Stimulated activated CD8-positive, alpha-beta memory T cell treated with anti-CD3 and anti-CD28 coated beads, Interleukin-4, amount 100 ng/mL, for 1 hour (primary cell): ENCODE measurements at places on chromosomes 3 and 15.

DNA sequence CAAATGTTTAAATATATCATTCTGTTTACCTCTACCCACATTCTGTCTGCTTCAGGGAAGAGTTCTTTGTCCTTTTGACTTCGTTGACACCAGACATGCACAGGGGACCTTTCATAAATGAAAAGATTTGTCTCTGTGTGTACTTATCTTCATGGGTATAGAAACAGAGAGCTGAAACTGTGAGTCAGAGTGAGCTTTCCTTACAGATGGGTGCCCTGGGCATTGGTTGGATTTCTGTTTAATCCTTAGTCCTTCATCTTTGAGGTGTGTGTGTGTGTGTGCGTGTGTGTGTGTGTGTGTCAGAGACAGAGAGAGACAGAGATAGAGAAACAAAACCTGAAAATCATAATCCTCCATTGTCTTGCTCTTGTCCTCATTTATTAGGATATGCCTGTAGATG lies 517.4 kb downstream of the TUSC7 start:
- DNase-seq = no peak

DNA sequence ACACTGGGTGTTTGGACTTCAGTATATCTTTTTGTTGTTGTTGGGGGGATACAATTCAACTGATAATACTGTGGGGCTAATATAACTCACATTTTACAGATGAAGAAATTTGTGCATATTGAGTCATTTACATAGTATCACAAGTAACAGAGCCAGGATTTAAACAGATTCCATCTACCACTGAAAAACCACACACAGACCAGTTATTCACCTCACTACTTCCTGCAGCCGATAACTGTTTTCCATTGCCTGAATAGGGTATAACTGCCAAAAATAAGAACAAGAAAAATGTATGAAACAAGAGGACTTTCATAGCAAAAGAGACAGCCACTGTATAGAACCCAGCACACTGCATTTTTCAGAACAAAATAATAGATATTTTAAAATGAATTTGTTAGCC lies 215.8 kb upstream of the CNTN6 start:
- DNase-seq = no peak

- DNase-seq = no peak
These were observed 1274.2 kb upstream of the GBE1 start for GRCh38 chr3:83035704-83036010.

DNA sequence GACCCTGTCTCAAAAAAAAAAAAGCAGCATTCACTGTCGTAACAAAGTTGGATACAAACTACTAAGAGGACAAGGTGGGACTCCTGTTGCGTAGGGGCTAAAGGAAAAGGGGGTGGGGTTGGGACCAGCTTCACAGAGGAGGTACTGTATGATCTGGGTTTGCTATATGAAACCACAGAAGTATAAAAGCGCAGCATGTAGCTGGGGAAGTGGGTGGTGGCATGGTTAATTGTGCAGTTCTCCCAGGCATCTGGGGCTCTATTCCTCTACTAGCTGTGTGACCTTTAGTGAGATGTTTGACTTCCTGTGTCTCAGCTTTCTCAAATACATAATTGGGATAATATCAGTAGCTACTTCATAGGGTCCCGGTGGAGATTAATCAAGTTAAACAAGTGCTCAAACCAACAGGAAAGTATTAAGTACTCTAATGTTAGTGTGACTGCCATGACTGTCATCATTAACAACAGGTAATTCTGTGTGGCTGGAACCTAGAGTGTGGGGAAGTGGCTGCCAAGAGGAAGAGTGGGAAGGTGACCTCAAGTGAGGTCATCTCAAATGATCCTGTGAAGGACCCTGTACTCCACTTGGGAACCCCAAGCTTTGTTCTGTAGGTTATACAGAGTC lies 11.5 kb downstream of the PARP16 start:
- DNase-seq = no peak

GRCh38 chr15:89112341-89112971 lies 24.2 kb downstream of the ABHD2 start:
- DNase-seq = no peak

DNA sequence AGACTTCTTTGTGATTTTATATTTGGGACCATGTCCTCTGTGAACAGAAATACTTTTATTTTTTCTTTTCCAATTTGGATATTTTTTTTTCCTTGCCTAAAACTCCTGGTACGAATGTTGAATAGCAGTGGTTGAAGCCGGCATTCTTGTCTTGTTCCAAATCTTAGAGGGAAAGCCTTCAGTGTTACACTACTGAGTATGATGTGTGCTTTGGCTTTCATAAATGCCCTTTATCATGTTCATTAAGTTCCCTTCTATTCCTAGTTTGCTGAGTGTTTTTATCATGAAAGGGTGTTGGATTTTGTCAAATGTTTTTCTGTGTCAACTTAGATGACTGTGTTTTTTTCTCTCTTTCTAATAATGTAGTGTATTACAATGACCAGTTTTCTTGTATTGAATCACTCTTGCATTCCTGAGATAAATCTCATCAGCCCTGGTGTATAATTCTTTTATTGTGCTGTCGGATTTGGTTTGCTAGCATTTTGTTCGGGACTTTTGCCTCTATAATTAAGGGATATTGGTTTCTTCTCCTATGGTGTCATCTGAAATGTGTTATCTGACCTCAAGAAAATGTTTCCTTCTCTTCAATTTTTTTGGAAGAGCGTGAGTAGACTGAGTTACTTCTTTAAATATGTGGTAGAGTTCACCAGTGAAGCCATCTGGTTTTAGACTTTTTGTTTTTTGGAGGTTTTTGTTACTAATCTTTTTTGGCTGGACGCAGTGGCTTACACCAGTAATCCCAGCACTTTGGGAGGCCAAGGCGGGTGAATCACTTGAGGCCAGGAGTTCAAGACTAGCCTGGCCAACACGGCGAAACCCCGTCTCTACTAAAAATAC lies 33.3 kb downstream of the MAP1A start:
- DNase-seq = no peak

- no peak for DNase-seq
These were observed 41.3 kb upstream of the LYZL4 start for GRCh38 chr3:42451546-42452230.

GRCh38 chr3:85790445-85791030 lies 831.7 kb downstream of the CADM2 start:
- DNase-seq = no peak

DNA sequence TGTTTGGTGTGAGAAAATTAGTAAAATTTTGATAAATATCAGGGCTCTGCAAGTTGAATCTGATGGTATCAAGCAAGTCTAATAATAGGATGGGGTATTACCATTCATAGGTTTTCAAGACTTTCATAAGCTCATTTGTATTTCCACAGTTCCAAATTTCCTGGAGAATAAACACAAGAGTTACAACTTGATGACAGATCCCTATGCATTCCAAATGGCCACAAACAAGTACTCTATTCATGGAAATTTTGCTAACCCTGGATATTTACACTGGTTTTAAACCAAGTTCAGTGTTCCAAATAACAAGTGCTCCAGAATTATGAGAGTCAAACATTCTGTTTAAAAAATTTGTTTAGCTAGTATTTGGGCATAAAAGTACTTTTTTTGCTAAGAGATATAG lies 75.0 kb upstream of the CNTN6 start:
- DNase-seq = no peak

- DNase-seq = no peak
These were observed 19.0 kb upstream of the NR1I2 start for GRCh38 chr3:119762876-119763275.

GRCh38 chr3:127710155-127710941 lies 37.6 kb downstream of the ABTB1 start:
- DNase-seq = no peak

- DNase-seq = no peak
These were observed 104.9 kb upstream of the MANF start for GRCh38 chr3:51280176-51280575.

DNA sequence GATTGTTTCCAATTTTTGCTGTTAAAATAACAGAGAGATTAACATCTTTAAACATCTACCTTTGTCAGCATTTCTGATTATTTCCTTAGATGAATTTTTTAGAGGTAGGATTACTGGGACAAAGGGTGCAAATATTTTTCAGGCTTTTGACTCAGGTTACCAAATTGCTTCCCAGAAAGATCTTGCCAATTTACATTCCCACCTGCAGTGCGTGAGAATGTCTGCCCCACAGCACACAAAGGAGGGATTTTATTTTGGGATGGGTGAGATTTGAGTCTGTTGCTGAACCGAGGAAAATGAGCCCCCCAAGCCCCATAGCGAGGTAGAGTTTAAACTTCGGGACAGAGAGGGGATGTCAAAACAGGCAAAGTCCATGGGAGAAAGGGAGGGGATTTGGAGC lies 25.9 kb upstream of the RNU6-1 start:
- DNase-seq = no peak

- no peak for DNase-seq
These were observed 9.3 kb downstream of the HOMER2 start for GRCh38 chr15:82943176-82943575.

GRCh38 chr15:36595611-36596010 lies 16.2 kb downstream of the CDIN1 start:
- no peak for DNase-seq

DNA sequence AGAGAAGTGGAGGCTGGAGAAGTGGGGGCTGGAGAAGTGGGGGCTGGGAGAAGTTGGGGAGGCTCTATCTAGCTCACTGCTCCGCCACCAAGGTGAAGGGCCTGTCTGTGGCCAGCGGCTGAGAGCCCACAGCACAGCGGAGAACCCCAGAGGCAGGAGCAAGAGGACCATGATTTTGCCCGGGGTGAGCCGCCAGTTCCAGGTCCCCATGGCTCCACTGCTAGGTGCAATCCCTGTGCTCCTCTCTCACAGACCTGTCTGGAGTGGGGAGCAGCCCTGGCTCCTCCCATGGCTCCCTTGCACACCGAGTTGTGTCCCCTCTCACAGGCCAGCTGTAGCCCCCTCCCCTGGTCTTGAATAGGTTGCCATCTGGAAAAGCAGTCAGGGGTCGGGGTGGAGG lies 4.7 kb upstream of the NRROS start:
- DNase-seq = no peak

- no peak for DNase-seq
These were observed 266.9 kb upstream of the TTC14 start for GRCh38 chr3:180335050-180335449.

DNA sequence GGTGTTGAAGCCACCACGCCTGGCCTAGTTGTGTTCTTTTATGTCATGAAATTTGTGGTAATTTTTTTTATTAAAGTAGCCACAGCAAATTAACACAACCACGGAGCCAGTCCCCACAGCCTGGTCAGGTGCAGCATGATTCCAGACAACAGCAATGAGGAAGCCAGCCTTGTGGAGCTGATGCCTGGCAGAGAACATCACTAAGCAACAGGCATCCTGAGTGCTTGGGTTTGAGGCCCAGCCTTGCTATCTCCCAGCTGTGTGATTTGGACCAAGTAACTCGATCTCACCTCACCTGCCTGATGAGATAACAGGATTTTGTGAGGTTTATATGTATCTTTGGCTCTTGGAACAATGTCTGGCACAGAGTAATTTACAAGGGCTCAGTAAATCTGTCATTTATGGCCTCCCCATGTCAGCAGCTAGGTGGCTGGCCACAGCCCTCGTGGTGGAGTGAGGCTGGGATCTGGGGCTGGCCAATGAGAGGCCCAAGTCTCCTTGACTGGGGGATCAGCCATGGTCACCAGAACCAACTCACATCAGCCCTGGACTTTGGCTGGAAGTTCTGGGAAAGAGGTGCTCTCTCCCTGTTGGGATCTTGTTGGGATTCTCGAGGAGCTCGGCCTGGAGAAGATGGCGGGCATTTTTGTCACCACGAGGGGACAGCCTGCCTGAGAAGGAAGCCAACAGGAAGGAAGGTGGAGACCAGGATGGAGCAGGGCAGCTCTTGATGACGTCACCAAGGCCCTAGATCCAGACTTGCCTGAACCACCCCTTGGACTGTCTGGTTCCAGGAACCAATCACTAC lies 22.8 kb upstream of the FLNB start:
- no peak for DNase-seq

- DNase-seq = no peak
These were observed 2.3 kb downstream of the CCK start for GRCh38 chr3:42263354-42264346.

GRCh38 chr3:45557471-45557870 lies 37.1 kb upstream of the LIMD1 start:
- DNase-seq = no peak

GRCh38 chr15:39804026-39804425 lies 21.4 kb upstream of the FSIP1 start:
- DNase-seq = no peak

- no peak for DNase-seq
These were observed 32.9 kb downstream of the CERS3 start for GRCh38 chr15:100495861-100496260.

- DNase-seq = no peak
These were observed 301.4 kb upstream of the CNTN6 start for GRCh38 chr3:791442-791841.

- DNase-seq = no peak
These were observed 6.1 kb upstream of the CMTM6 start for GRCh38 chr3:32508711-32509110.
